Stimulated activated CD8-positive, alpha-beta memory T cell treated with anti-CD3 and anti-CD28 coated beads, Interleukin-4, amount 100 ng/mL, for 4 hours (primary cell): ENCODE measurements at places on chromosomes 4 and X.

- DNase-seq, result no peak
Observed at GRCh38 chrX:10549280-10549679, 71.1 kb downstream of the MID1 start.

GRCh38 chrX:135632353-135632752, 81.1 kb upstream of the CT45A1 start:
- no peak for DNase-seq

DNA sequence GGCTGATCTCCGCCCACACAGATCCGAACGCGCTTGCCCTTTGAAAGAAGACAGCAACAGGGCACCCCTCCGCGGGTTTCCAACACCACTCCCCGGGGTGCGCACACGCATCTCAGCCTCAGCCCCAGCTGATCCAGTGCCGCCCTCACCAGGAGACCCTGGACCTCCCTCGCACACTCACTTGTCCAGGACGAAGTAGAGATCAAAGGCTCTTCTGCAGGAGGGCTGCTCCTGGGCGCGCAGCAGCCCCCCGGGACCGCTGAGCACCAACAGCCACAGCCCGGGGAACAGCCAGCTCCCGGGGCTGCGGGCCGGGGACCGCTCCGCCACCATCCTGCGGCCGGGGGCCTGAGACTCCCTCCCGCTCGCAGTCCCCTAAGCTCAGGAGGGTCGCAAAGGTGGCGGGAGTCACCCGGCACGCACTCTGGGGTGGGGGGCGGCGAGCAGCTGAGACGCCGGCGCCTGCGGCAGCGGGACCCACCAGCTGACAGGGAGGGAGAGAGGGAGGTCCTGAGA, 743 bp downstream of the ANTXR2 start:
- DNase-seq, result peak; percentile 40

DNA sequence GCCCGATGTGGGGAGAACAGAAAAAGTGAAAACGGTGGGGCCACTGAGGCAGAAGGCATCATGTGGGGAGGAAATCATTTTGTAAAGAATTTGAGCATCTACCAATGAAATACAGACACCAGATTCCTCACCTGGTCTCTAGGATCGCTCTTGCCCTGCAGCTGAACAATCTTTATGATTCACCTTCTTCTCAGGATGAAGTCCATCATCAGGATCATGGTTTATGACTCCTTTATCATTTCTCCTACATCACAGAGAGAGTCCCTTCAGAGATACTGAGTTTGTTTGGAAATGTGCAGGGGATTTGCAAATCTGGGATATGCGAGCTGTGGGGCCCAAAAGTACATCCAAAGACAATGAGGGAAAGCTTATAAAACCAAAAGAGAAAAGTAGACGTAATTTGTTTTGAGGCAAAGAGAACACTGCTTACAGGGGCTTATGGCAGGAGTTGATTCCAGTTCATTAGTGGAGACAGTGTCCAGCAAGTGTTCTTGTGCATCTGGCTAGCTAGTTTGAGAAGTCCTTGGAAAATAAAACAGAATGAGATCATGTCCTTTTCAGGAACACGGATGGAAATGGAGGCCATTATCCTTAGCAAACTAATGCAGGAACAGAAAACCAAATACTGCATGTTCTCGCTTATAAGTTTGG, 15.3 kb upstream of the ANXA5 start:
- DNase-seq, result no peak

DNA sequence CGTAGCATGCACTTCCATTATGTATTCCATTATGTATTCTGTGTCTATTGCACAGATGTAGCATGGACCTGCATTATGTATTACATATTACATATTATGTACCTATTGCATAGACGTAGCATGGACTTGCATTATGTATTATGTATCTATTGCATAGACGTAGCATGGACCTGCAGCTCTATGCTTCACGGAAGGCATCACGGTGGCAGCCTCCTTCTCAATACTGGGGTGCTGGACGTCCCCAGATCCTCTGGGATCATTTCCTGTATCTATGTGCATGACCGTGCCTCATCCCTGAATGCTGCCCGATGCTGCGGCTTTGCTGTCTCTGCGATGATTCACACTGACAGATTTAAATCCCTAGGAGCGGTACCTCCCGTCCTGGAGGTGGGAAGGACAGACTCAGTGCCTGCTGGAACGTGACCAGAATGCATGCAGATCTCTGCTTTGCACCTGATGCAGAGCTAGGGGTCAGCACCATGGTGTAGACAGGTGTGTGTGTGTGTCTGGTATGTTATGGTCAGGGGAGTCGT, 317.5 kb downstream of the DHRSX start:
- DNase-seq, result no peak

- DNase-seq, result no peak
Observed at GRCh38 chr4:76279462-76279861, 27.1 kb upstream of the STBD1 start.

GRCh38 chr4:81492606-81493230, 21.0 kb upstream of the RASGEF1B start:
- no peak for DNase-seq

DNA sequence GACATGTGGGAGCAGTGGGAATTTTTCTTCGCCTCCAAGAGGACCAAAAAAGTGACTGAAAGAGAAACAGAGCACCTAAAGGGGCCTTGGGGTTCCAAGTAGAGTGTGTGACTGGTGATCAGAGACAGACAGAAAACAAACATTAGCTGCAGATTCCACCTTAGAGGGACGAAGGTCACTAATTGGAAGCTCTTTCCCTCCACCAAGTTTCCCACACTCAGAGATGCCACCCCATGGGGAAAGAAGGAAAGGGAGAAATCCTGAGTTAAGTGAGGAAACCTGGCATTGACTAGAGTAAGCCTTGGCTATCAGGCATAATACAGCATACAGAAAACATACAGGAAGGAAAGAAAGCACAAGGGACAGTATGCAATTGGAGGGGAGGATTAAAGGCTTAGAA, 90.9 kb downstream of the HNRNPD start:
- no peak for DNase-seq

DNA sequence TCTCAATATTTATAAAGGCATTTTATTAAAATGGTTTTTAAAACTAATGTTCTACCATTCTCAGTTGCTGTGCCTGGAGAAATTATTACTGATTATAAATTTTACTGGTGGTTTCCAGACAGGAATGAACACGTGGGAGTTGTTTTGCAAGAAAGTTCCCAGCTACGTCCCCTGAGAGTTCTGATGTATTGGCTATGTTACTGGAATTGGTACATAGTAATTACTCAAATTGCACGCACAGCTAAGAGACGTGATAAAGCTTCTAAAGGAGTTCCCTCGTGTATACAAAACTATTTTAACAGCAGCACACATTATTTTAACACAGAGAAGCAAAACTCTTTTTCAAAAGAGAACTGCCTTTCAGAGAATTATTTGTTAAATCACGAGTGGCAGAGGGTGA, 292.2 kb downstream of the NLGN4X start:
- no peak for DNase-seq

GRCh38 chrX:68307769-68308168, 125.5 kb downstream of the OPHN1 start:
- no peak for DNase-seq

DNA sequence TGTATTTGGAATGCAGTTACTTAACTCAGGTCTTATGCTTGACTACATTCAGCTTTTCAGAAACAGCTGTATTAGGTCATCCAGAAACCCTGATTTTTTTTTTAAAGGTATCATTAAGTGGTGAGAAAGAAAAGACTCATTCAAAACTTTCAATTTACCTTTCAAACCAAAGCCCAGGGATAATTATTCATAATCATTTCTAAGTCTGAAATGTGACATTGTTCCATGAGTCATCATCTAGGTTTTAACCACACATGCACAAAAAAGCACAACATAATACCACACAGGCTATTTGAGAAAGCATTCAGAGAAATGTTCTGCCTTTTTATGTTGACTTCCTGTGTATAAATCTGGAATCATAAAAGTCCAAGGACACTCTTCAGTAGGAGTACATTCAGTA, 288.2 kb downstream of the IL1RAPL2 start:
- no peak for DNase-seq

DNA sequence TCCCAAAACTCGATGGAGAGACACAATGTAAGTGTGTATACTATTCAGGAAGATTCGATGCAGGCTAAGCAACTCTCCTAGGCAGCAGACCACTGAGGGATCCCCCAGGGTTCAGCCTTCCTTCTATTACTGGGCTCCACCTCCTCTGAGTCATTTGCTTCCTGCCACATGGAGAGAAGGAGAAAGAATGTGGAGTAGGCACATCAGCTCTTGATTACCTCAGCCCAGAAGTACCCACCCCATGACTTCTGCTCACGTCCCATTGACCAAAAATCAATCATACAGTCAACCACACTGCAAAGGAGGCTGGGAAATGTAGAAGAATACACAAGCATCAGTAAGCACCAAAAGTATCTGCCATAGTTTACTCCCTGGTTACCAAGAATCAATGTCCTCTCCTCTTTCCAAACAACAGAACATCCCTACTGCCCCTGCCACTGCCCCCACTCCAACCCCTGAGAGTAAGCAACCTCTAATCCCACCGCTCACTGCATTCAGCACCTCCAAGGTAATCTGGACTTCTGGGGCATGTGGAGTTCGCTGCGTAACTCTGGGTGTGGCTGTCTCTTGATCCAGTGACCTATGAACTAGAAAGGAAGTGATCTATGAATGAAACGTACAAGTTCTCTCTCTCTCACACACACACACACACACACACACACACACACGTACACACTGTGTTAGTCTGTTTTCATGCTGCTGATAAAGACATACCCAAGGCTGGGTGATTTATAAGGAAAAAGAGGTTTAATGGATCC, 91.2 kb upstream of the C1QTNF7 start:
- no peak for DNase-seq

GRCh38 chr4:146381263-146381872, 140.4 kb downstream of the SLC10A7 start:
- no peak for DNase-seq

GRCh38 chr4:85823295-85823694, 348.3 kb downstream of the ARHGAP24 start:
- no peak for DNase-seq

DNA sequence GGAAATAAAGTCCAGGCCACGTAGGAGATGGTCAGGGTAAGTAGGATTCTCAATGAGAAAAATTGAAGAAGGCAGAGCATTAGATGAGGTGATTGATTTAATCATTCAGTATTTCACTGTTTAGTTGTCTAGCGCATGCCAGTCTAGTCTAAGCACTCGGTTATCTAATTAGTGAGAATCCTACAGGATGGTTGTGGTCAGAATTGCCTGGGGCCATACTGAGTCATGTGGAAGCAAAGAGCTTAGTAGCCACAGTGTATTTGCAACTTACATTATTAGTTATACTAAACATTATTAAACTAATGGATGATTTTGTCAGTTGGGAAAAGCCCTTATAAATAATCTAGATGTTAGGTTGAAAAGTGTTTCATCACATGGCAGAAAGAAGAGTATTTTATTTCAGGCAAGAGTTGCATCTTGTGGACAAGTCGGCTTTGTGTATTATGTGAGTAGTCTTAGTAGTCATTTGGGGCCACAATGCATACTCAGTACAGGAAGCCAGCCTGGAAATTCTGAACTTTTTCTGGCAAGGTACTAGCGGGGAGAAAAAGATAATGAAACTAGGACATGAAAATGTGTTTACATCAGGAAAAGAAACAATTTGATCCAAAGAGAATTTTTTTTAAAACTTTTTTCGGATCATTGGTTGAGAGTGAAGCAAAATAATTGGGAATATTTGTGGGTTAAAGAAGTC, 31.9 kb downstream of the CPEB2 start:
- no peak for DNase-seq

- DNase-seq, result no peak
Observed at GRCh38 chr4:76562161-76562560, 127.1 kb downstream of the SHROOM3 start.

DNA sequence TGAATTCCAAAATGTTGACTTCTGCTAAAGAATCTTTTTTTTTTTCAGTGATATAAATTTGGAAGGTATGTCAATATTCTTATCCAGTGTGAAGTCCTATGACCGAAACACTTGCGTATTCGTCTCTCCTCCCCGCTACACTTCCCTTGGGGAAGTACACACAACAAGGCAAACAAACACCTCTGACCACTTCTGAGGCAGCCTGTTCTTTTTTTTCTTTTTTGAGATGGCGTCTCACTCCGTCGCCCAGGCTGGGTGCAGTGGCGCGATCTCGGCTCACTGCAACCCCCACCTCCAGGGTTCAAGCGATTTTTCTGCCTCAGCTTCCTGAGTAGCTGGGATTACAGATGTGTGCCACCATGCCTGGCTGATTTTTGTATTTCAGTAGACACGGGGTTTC, 78.1 kb upstream of the DHRSX start:
- no peak for DNase-seq

DNA sequence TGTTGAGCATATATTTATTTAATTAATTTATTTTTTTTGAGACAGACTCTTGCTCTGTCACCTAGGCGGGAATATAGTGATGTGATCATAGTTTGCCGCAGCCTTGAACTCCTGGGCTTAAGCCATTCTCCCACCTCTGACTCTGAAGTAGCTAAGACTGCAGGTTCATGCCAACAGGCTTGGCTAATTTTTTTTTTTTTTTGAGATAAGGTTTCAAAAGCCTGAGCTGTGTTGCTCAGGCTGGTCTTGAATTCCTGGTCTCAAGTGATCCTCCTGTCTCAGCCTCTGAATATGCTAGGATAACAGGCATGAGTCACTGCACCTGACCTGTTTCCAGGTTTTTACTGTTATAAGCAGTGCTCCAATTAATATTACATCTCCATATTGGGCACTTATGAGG, 4.8 kb downstream of the ADD1 start:
- DNase-seq, result no peak

- DNase-seq, result no peak
Observed at GRCh38 chr4:172124656-172125308, 311.6 kb downstream of the GALNTL6 start.

DNA sequence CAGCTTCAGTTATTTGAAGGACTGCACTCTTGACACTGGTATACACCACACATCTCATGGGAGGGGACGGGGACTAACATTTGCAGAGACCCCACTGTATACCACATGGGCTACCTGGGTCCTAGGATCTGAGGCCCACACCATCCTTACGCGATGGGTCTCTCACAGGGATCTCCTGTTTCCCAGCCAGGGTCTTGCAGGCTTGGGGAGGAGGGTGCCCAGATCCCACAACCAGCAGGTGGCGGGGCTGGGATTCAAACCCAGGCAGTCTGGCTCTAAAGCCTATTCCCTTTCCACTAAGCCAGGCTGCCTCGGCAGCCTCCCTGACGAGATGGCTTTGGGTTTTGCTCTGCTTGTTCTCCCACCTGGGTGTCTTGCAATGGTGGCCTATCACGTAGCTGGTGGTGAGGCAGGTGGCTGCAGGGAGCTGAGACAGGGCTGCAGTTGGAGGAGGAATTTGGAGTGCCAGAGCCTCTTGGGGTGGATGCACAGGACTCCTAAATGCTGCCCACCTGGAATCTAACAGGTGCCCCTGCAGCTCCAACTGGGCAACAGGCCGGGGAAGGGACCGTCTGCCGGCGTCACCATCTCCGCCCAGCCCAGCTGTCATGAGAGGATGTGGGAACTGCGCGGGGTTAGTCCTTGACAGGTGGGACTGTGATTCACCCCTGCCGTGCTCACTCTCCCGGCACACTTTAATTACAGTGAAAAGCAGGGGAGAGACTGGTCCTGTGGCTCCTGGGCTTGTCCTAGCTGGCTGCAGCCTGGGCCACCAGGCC, 110.7 kb downstream of the PSAPL1 start:
- no peak for DNase-seq
